ENCODE measurements at places on chromosomes 5 and 9.

DNA sequence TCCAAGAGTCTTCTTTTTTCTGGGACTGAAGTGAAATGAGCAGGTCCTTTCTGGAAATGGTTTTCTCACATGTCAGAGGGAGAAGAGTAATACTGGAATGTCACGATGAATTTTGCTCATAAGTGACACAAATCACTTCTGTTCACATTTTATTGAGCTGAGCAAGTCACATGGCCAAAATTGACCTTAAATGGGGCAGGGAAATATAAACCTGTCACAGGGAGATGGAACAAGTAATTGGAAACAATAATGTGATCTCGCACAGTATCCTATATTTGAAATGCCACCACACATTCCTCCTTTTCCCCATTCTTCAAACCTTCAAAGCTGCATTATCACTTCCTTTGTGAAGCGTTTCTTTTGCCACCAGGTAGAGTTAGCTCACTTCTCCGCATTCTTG is 25.2 kb upstream of the LIFR start:
- no peak for DNase-seq

GRCh38 chr5:134063188-134063820 is 51.2 kb upstream of the TCF7 start:
- DNase-seq: no peak

GRCh38 chr5:172588380-172588779 is 52.7 kb upstream of the NEURL1B start:
- no peak for DNase-seq

DNA sequence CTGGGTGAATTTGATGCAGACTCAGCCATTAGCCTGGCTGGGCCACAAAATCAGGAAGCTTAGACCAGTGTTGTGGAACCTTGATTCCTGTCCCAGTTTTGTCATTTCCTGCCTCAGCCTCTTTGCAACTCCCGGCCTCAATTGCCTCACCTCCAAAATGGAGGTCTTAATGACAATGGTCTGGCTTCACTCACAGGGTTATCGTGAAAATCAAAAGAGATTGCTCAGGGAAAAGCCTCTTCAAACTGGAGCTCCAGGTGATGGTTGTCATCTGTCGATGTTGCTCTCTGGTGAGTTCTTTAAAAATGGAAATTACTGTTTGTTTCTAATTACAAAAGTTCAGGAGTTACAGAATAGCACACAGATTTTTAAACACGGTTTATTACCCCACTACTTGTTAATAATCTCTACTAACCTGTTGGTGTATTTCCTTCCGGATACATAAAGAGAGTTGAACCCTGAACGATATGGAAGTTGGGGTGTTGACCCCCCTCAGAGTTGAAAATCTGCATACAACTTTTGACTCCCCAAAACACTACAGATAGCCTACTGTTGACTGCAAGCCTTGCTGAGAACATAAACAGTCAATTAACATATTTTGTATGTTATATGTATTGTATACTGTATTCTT is 109.9 kb upstream of the CPEB4 start:
- DNase-seq: no peak

DNA sequence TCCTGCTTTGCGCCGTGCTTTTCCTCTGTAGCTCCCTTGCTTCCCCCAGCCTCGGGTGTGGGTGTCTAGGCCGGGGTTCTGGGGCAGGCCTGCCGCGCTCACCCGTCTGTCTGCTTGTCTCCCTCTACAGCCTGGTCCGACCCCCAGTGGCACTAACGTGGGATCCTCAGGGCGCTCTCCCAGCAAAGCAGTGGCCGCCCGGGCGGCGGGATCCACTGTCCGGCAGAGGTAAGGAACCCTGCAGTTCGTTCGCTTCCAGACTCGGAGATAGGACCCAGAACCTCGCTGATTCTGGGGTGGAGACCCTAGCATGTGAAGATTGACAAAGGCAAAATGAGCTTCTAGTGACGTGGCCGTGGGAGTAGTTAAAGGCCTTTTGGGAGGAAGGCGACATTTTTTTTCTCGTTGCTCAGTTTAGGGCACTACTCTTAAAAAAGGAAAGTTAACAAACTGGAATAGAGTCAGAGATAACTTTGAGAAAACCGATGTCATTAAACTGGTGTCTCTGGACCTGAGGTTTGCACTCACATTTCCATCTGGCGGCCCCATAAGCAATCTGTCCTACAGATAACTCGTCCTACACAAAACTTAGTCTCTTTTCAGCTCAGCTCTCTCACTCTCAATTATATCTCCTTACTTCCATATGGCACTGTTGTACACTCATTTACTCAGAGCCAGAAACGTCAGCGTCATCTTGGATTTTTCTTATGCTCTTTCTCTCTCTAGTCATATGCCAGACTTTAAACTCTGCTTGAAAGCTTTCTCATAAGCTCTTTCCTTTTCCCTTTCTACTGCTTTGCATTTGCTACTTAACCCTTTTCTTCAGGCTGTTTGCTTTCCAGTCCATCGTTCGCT is 561 bp downstream of the SEC61B start:
- DNase-seq: no peak

GRCh38 chr5:78361631-78361993 is 1.2 kb downstream of the SCAMP1 start:
- DNase-seq: no peak

GRCh38 chr5:103216137-103216536 is 42.4 kb upstream of the MACIR start:
- DNase-seq: no peak

GRCh38 chr9:14250794-14251153 is 63.2 kb downstream of the NFIB start:
- DNase-seq: no peak

DNA sequence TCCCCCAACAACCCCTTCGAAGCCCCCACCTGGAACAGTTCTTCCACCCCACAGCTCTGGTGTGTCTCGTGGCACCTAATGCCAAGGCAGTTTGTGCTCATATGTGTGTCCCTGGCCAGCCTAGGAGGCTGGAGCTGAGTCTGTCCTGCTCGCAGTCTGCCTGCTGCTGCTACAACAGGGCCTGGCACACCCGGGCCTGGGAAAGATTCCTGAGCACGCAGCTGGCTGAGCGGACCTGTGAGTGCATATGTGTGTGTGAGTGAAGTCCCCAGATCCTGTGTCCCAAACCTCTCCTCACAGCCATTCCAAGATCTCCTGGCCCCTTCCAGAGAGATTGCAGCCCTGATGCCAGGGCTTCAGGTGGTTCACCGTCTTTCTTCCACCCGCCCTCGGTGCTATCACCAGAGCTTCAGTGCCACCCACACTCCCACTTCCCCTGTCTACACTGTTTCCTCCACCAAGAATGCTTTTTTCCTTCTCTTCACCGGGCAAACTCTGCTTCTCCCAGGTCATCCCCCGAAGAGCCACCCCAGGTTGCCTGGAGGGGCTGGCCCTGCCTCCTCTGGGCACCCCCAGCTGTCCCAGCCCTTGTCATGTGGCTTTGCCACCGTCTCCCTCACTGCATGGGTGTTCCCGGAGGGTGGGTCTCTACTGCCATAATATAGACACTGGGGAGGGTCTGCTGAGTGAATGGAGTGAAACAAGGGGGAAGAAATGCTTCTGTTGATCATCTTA is 28.4 kb downstream of the LMX1B start:
- DNase-seq: no peak

GRCh38 chr9:109213285-109214121 is 46.5 kb upstream of the FRRS1L start:
- no peak for DNase-seq

- no peak for DNase-seq
Measured at GRCh38 chr5:15105799-15106393, 234.3 kb upstream of the ANKH start.

- DNase-seq: no peak
Measured at GRCh38 chr9:38089387-38090165, 20.5 kb upstream of the SHB start.
